ENCODE measurements at places on chromosomes 12 and 14.

- DNase-seq: no peak
Measured at GRCh38 chr12:109840305-109841074, 7.3 kb upstream of the TRPV4 start.

- peak; percentile 53 for DNase-seq
Measured at GRCh38 chr14:54773171-54774006, 129.2 kb downstream of the GCH1 start.

GRCh38 chr12:68178774-68179439 is 19.4 kb upstream of the IFNG start:
- DNase-seq: no peak

- DNase-seq: no peak
Measured at GRCh38 chr12:113772505-113773030, 193.6 kb downstream of the RBM19 start.

DNA sequence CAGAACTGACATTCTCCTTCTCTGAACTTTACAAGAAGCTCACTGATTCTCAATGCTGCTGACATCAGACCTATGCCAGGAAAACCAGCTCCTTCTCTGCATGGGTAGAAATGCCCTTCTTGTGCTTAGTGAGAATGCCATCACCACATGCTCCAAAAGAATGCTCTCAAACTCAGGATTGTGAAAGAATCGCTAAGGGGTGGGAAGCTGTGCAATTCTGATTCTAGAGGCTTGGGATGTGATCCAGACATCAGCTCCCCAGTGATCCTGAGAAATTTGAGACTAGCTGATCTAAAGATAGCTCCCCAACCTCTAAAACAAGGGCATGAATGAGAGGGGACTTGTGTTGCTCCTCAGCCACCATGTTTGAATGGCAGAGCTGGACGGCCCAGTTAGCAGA is 113.2 kb downstream of the DPF3 start:
- no peak for DNase-seq

- no peak for DNase-seq
Measured at GRCh38 chr12:104457746-104458693, 1.3 kb downstream of the CHST11 start.

DNA sequence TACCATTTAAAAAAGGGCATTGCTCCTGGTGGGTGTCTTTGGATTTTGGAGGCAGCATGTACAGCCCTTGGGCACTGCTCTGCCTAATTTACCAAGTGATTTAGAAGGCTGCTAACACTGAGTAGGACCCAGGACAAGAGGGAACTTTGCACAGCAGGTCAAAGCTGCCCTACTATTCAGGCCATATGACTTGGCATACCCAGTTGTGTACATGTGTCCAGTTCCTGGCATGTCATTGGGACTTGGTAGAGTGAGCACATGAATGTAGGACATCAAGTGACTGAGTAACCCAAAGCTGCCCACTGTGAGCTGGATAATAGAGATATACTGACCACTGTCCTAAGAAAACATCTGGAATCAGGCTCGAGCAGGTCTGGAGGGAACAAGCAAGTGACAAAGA is 15.7 kb downstream of the CDKL1 start:
- DNase-seq: no peak

- DNase-seq: no peak
Measured at GRCh38 chr14:74794947-74795346, 31.8 kb downstream of the YLPM1 start.

DNA sequence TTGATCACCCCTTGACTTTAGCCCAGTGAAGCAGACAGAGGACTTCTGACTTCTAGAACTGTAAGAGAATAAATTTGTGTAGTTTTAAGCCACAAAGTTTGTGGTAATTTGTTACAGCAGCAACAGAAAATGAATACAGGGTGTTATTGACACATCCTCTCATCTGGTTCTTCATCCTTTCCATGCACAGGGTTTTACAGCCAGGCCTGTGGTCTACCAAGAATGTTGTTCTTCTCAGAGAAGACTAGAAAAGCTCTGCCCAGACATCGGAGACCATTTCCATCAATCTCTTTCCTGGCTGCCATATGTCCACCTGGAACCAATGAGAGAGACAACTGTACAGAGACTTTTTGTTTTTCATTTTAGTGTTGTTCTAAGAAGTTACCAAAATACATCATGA is 308.2 kb upstream of the AMIGO2 start:
- DNase-seq: no peak

- DNase-seq: no peak
Measured at GRCh38 chr14:105484069-105484996, 2.4 kb upstream of the CRIP1 start.

DNA sequence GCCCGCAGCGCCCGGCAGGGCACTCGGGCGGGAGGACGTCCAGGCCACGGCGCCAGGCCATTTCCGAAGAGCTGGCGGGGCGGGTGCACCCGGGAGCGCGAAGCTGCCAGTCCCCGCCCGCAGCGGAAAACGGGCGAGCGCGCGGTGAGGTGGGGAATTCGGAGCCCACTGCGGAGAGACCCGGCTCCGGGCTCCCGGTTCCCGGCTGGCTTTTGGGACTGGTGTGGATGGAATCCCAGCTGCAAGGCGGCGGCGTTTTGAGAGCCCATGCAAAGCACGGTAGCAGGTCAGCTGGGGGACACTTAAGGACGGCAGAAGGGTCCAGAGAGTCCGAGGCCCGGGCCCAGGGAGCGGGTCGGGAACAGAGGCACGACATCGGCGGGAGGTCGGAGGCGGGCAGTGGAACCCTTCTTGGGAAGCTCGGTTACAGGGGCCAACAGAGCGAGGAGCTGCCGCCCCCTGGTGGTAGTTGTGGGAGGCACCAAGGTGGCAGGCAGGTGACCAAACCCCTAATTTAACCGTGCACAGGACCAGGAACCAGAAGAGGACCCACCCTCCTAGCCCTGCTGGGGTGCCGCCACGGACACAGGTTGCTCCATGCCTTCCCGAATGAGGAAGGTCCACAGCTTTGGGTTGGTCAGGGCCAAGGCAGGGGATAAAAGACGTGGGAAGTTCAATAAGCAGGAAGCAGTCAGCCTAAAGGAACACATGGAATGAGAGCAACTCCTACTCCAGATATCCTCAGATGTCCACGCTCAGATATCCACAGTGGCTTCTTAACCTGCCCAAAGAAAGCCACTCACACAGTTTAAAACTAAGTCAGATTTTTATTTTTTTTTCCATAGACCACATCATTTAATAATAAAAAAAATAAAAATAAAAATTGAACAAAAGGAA is 685 bp upstream of the CDH24 start:
- peak; percentile 74 for DNase-seq

GRCh38 chr14:69260861-69261564 is 1.1 kb downstream of the GALNT16 start:
- DNase-seq: no peak

- no peak for DNase-seq
Measured at GRCh38 chr14:22407033-22407432, 182.0 kb downstream of the DAD1 start.

- DNase-seq: no peak
Measured at GRCh38 chr12:88784166-88784565, 203.9 kb upstream of the KITLG start.

DNA sequence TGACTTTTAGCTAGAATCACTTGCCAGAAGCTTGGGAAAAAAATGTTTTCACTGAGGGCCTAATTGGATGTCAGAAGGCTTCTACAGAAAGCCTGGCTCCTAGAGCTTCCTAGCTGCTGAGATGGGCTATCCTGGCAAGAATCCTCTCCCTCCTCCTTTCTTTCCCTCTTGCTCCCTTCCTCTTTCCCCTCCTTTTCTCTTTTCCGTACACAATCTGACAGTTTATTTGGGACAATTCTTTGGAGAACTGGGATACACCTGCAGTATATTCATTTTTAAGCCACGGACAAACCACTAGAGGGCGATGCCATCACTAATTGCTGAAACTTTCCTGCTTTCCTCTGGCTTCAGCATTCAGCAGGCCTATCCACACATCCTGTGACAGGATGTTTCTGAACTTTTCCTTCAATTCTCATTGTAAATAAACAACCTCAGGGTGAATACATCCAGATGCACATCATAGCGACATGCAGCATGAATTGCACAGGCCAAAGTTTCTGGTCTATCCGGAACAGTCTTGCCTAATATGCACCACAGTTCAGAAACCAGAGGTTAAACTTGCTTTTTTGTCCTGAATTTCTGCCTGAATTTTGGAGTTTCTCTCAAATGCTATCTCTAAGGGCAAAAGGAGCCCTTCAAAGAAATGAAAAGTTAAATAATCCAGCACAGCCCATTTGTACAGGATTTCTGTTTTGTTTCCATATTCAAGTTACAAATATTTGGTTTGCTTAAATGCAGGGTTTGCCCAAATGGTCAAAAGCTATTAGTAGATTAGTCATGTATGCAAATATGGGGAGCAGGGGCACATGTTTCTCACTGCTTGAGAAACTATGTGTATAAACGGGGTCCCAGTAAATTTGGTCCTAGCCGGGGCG is 142.8 kb downstream of the PAWR start:
- DNase-seq: no peak

DNA sequence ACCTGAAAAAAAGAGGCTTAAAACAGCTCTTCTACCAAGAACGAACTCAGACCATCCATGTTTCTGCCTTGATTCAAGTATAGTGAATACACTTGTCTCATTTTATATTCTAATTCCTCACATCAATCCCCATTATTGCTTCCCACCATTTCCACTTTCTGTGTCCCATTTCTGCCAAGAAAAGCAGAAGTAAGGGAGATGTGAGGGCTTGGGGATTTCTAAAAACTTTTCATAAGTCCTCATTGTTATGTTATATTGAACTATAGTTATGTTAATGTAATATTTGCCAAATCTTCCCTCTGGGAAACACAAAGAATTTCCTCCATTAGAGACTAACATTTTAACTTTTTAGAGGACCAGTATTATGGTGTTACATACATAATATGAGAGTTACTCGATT is 48.2 kb upstream of the PSMA6 start:
- DNase-seq: no peak

DNA sequence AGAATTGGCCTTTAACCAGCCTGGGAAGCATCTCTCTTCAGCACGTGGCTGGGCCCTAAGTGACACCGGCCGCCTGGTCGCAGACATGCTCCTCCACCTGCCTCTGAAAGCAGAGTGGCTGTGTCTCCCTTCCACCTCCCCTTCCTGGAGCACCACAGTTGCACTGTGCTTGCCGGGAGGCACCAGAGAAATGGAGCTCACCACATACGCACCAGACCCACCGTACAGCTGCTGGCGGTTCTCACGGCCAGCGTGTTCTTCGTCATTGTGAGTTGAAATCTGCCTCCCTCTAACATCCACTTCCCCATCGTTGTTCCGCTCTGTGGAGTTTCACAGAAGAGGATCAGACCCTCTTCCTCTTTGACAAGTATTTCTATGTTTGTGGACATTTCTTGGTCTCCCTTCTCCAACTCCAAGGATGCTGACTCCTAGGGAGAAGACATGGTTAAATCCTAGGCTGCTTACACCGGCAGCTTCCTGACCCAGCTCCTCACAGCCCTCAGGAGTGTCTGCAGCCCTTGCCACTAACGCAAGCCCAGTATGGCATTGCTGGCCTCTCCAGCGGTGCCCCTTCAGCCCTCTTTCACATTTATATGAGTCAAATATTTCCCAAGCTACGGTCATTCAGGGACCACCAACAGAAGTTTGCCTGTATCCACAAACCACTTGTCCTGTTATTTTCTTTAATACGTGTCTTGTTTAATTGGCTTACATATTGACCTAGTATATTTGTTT is 11.5 kb upstream of the KRT5 start:
- DNase-seq: no peak

DNA sequence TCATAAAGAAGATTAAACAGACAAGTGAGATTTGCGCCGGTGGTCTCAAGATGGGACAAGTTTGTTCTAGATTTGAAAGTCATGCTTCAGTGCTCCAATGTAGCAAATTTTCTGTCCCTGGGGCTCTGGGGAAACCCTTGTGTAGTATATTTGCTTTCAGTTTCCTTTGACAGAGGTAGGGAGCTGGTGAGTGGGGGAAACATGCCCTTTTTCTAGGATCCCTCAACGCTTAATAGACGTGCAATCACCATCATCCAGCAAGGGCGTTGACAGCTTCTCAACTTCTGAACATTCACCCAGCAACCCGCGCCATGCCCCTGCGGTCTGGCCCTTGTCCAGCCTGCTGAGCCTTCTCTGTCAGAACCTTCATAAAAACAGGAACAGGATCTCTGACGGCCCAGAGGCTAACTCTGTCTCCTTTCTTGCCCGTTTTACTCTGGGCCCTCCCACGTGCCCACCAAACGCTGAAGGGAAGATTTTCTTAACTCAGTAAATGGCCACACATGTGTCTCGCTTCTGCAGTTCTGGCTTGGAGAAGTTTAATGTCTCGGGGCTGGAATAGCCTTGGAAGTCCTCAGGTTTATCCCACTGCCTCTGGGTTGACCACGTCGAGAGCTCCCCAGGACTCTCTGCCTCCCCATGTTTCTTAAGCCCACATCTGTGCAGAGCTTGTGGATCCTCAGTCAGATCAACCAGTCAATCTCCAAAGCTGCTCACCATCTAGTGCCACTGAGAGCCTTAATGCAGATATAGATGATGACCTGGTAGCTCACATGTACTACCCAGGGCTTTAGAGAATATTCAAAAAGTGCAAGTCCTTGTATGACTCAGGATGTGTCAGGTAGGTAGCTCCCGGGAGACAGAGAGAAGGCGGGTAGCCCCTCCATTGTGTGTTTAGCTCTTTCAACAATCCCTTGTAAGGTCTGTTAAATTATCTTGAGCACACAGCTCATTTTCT is 58.1 kb upstream of the CCND2 start:
- DNase-seq: no peak

Data from stimulated activated CD8-positive, alpha-beta memory T cell treated with anti-CD3 and anti-CD28 coated beads, Interleukin-7, amount 100 ng/mL, for 24 hours (primary cell).